ENCODE measurements at places on chromosomes 13 and 19.

- peak; percentile 71 for DNase-seq
Measured at GRCh38 chr19:49987159-49987698, 26.3 kb upstream of the SIGLEC11 start.

- no peak for DNase-seq
Measured at GRCh38 chr19:50983625-50984292, at the start of gene KLK7. KLK7 (minus strand) TSS chr19:50983917; CDS start chr19:50982399, 1,518 bp downstream.

- no peak for DNase-seq
Measured at GRCh38 chr13:27924529-27925141, 4.8 kb downstream of the PDX1 start.

DNA sequence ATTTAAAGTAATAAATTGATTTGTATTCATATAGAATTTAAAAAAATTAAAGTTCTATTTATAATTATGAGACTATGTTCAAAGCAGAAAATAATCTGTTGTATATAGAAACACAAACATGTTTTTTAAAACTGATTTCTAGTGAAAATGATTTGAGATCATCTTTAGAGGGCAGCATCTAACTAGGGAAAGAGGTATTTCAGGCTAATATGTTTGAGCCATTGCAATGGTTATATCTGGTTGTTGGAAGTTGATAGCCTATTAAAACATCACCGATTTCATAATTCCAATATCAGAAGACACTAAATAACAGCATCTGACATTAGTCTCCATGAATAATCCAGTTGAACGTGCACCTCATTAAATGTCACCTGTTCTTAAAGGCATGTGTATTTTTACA is 79.8 kb upstream of the SLITRK6 start:
- DNase-seq = no peak

DNA sequence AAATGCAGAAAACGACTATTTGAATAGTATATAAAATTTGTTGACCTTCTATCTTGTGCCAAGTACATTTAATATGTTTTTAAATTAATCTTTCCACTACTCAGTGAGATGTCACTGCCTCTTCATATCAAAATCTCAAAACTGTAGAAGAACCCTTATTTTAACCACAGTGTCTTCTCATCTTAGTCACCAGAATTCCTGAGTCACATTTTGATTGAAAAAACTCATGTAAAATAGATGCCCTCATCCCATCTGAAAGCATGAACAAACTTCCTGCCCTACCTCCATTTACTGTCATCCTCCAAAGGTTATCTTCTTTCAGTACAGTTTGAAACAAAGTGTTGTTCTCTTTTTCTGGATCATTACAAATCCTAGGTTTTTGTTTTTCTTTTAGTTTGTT is 1215.4 kb downstream of the PCDH9 start:
- DNase-seq = no peak

DNA sequence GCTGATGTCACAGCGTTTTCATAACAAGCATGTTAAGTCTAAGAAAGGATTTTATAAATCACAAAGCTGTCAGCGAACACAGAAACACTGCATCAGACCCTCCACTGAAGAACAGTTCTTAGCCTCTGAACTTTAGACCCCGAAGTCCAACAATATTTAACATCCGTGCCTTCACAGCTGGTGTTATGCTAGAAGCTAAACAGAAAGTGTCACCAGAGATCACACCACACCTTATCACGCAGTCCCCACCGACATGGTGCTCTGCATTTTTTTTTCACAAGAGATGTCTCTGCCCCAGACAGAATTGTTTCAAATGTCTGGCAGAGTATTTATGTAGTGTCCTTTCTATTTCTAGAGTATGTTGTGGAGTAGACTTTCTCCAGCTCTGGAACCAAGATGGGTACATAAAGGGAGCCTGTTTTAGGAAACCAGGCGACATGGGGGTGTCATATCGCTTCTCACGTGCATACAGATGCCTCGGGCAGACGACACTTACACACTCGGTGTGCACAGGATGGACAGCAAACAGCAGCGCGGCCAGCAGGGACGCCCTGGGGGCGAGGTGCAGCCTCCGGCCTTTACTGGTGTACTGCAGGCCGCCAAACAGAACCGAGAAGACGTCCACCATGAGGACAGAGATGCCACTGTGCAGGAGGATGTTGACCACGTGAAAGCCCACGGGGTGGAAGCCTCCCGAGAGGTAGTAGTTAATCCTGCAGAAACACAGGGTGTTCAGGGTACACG is 12.0 kb downstream of the TMTC4 start:
- no peak for DNase-seq

GRCh38 chr19:40717325-40717879 is 490 bp downstream of the ITPKC start:
- DNase-seq = no peak

- no peak for DNase-seq
Measured at GRCh38 chr13:75478659-75479058, 3.3 kb downstream of the TBC1D4 start.

Measured in AG09309 (cell line).